ENCODE measurements at places on chromosomes 7 and 10.
A peak's percentile ranks its signal among the peaks of the same experiment; 100 is the strongest.

GRCh38 chr10:82643076-82643475 lies 768.1 kb downstream of the NRG3 start:
- no peak for DNase-seq

GRCh38 chr10:488933-489215 lies 200.6 kb downstream of the DIP2C start:
- no peak for DNase-seq

DNA sequence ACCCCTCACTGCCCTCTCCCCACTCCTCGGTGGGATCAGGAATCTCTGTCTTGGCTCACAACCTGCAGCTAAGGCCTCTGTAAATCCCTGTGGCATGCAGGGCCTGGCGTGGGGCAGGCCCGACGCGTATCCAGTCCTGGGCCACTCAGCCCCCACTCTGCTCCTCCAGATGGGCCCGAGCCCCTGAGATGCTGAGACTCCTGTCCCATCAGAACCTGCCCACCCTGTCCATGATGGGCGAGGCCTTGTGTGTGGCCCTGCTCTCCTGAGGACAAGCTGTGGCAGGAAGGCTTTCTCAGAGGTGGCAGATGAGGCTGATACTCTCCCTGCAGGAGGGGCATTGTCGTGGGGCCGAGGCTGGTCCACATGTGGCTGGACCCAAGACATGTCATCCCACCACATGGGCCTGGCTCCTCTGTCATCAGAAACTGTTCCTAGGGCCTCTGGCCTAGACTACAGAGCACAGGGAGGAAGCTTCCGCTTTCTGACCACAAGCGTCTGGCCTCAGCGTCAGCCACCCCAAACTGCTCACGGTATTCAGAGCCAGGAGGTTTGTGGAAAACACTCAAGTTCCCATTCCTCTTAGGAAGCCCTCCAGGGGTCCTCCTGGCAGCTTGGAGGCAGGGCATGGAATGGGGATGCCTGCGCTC lies 6.0 kb downstream of the ALOX5 start:
- DNase-seq, result no peak

DNA sequence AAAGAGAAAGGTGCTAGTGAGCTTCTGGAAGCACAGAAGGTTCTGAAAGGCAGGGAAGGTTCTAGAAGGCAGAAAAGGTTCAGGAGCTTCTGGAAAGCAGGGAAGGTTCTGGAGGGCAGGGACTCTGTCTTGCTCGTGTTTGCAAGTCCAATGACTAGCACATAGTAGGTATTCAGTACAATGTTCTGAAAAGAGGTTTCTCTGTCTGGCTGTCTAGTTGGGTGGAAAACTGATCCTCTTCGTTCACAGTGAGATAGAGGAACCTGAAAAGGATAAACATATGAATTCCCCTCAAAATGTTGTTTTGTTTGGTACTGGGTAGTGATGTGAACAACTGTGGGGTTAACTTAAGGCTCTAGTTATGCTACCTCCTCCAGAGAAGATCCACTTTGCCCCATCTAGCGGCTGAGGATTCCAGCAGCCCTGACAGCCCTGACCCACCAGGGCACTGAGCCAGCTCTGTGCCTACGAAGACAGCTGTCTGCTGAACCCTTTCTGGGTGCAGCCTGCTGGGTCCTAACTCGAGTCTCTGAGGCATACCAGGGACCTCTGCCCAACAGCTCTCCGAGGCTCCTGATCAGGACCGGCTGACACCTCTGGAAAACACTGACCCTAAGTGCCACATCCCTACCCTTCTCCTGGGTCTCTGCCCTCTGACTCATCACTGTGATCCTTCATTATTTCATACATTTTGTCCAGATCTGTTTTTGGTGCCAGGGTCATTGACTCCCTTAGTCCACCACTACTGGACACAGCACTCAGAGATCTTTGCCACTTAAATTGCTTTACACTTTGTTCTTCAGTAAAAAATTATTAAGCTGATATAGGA lies 15.4 kb downstream of the PTPRN2 start:
- DNase-seq, result no peak

GRCh38 chr7:135158874-135159273 lies 11.0 kb downstream of the TMEM140 start:
- DNase-seq, result no peak

DNA sequence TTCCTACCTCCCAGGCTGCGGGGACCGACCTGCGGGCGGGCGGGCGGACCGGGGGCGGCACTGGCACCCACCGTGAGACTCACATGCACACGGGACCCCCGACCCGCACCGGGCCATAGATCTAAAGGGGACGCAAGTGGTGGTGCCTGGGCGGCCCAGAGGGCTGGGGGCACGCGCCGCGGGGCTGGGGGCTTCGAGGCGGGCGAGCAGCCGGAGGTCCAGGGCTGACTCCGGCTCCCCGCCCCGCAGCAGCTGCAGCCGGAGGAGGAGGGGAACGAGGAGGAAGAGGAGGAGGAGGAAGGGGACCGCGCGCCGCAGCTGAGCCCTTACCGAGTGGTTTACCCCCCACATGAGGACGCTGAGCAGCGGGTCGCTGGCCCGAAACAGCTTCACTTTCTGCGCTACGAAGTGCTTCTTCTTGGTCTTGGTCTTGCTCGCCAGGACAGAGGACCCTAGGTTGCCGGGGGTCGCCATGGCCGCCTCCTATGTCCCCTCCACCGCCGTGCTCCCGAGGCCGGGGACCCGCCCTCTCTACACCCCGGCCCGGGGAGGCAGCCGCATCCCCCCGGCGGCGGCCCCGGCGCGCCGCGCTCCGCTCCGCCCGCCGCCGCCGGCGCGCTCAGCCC lies 412 bp downstream of the PIP4K2A start:
- no peak for DNase-seq

- DNase-seq, result peak; percentile 36
These were observed 17.3 kb upstream of the NRBF2 start for GRCh38 chr10:63115732-63116383.

DNA sequence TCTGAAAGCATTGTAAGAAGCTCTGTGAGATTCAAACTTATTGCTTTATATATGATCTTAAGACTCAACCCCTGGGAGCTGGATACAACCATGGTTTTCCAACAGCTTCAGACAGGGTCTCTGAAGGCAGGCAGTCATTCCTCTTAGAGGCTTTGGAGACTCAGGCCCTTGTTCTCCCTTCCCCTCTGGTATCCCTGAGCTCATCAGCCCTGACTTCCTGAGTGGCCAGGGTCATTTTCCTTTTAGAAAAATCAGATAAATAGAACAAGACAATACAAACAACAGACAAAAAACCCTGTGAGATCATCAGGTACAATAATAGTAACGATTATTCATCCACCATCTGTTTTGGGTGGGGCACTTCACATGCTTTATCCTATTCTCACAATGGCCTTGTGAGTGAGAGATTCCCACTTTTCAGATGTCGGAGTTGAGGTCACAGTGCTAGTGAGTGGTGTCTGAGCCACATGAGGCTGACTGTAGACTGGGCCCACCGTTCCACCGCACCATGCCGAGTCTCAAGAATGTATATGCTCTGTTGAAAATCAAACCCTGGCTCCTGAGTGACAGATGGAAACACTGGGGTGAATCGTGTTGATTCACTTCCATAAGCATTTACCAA lies 144.2 kb downstream of the CXCL12 start:
- no peak for DNase-seq

GRCh38 chr7:77403957-77404356 lies 12.2 kb downstream of the GSAP start:
- DNase-seq, result no peak

DNA sequence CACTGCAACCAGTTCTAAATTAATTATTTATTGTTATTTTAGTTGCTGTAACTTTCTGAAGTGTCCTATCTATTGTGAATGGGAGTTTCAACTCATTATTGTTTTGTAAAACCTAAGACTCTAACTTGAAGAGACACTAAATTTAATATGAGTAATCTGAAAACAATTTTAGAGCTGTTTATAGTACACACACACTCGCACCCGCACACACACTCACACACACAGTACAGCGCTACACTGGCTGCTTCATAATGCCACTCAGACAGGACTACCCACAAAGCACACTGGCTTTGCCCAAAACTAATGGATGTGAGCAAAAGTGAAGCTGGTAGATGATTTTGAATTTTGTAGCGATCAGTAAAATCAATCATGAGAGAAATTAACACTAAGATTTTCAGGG lies 238.9 kb upstream of the ETV1 start:
- no peak for DNase-seq

All from fibroblast of skin of left quadriceps (primary cell).